CD8-positive, alpha-beta memory T cell (primary cell): ENCODE measurements at places on chromosomes 11 and 22.
A peak's percentile ranks its signal among the peaks of the same experiment; 100 is the strongest.

GRCh38 chr11:34356913-34357700 lies 703 bp downstream of the ABTB2 start:
- DNase-seq = peak; percentile 35

DNA sequence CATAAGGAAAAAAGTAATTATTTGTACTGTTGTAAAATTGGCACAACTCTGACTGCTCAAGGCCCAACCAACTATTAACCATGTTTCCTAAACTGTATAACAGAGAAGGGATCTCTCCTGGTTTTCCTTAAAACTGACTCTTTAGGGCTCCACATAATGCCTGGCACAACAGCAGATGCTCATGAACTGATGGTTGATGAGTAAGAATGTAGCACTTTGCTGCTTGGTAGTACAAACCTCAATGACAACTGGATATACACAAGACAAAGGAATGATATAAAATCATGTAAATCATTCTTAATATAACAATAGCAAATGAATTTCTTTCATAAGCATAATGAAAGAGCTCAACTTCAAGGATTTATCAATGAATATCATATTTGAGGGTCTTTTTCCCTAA lies 11.7 kb downstream of the MSANTD2 start:
- no peak for DNase-seq

- no peak for DNase-seq
Measured at GRCh38 chr11:7524462-7525235, 10.8 kb downstream of the PPFIBP2 start.

GRCh38 chr11:112961146-112961668 lies at the start of gene NCAM1:
Gene NCAM1 (plus strand): TSS chr11:112961420.
- peak; percentile 5 for DNase-seq

DNA sequence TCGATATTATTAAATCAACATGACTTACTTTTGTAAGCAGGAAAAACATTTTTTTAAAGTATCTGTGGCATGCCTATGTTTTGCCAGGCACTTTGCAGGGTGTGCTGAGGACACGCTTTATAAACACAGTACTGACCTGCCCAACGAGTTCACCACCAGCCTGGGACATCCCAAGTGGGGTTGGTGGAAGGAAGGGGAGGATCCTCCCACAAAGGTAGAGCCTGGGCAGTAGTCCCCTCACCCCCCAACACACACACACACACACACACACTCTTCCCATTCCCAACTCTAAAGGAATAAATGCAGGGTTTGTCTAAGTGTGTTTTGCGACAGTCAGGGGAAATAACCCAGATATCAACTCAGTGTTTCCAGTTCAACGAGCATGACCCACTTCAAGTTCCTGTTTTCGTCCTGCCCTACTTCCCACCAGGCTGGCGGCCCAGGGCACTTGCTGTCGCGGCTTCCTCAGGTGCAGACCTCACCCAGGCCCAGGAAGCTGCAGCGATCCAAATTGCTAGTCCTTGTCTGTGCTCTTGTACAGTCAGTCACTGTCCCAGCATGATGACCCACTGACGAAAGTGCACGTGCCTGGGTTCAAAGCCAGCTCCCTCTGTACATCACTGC lies 3.1 kb downstream of the CERK start:
- DNase-seq = peak; percentile 52

DNA sequence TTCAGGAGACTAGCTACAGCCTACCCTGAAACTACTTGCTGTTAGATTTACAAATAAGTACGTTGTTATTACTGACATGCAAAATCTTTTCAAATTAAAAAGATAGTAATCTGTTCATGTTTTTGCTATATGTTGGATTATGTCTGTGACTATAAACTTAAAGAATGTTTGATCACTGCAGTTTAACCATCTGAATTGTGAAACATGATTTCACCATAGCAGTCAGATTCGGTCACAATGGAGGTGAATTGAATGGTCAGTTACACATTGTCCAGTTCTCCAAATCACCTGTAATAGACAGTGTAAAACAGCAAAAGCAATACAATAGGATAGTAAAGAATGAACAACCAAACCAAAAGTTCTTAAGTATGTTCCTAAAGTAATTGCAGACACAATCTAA lies 43.3 kb downstream of the CCDC83 start:
- DNase-seq = no peak

GRCh38 chr22:27973846-27974245 lies 54.8 kb upstream of the PITPNB start:
- DNase-seq = no peak

- DNase-seq = peak; percentile 28
Measured at GRCh38 chr22:24424001-24424900, 3.1 kb upstream of the ADORA2A start.

DNA sequence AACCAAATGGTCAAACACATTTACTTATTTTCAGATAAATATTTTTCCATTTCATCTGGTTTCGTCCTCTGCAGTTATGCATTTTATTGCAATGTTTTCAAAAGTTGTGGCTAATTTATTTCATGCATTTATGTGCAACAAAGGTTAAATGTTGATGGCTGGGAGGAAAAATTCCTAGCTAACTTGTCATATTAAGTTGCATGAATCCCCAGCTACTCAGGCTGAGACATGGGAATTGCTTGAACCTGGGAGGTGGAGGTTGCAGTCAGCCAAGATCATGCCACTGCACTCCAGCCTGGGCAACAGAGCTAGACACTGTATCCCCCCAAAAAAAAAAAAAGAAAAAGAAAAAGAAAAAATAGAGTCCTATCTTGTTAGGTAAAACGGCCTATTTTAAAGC lies 1862.4 kb upstream of the RAG2 start:
- no peak for DNase-seq

DNA sequence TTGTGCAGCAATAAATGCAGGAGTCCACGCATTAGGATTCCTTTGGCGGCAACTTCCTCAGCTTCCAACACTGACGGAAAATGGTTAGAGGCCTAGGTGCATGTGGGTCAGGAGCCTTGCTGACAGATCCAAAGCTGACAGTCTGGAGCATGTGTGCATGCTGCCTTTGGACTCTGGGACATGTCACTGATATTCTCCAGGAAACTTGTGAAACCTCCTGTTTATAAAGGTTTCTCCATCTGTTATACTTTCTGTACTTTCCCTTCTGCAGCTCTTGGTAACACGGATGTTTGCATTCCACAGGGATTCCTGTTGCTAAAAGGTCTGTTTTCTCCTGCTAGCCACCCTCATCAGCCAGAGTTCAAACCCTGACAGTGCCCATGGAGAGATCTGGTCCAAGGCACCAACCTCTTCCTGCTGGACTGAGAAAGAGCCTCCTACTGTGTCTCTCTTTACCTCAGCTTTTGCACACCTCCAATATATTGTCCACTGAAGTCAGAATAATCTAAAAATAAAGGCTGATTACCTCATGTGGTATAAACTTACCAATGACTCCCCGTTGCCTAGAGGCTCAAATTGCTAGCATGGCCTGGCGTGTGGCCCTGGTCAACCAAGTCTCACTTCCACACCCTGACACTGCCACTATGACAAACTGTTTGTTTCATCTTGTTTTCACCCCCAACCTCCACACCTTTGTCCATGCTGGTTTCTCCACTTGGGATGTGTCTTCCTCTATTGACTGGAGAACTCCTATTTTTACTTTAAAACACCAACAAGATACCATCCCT lies 31.1 kb upstream of the LYVE1 start:
- no peak for DNase-seq

DNA sequence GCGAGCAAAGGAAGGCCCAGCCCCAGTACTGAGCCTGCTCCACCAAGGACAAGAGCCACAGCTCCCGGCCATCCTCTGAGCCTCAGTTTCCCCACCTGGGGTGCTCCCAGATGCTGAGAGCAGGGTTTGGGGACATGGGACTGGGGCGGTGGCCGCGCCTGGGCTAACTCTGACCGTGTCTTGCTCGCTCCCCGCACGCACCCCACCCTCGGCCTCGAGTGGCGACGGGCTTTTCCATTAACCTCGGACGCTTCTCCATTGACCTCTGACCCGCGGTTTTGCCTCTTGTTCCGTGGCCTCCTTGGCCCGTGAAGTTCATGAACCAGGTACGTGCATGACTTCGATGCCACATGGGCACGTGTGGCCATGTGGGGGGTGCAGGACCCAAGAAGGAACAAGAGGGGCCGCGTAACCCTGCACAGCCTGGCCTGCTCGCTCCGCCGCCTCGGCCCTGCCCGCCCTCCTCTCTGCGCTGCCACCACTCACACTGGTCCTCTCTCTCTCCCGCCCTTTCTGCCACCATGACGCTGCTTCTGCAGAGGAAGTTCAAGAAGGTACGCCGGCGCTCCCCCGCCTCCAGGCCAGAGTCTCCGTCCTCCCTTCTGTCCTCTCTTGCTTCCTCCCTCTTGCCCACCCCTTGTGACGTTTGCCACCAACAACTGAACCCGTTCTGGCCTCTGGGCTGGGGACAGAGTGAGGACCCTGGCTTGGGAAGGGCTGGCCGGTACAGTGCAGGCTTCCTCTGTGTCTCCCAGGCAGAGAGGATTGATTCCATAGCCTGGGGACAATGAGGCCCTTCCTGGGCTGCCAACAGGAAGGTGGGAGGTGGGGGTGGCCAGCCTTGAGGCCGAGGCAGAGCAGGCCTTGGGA lies 6.9 kb downstream of the TNNT3 start:
- no peak for DNase-seq

DNA sequence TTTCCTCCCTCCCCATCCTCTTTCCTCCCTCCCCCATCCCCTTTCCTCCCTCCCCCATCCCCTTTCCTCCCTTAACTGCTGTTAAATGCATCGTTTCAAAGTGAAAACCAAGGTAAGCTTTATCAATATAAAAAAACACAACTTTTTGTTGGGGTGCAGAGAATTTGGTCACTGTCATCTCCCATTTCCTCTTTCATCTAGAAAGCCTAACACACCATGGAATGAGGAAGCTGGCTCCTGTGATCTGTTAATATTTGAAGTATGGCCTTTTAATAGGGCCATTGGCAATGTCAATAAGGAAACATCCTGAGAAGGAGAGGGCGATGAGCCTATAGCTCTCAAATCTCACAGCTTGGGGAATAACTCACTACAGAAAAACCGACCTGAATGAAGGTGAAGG lies 7.0 kb downstream of the EXPH5 start:
- DNase-seq = no peak

DNA sequence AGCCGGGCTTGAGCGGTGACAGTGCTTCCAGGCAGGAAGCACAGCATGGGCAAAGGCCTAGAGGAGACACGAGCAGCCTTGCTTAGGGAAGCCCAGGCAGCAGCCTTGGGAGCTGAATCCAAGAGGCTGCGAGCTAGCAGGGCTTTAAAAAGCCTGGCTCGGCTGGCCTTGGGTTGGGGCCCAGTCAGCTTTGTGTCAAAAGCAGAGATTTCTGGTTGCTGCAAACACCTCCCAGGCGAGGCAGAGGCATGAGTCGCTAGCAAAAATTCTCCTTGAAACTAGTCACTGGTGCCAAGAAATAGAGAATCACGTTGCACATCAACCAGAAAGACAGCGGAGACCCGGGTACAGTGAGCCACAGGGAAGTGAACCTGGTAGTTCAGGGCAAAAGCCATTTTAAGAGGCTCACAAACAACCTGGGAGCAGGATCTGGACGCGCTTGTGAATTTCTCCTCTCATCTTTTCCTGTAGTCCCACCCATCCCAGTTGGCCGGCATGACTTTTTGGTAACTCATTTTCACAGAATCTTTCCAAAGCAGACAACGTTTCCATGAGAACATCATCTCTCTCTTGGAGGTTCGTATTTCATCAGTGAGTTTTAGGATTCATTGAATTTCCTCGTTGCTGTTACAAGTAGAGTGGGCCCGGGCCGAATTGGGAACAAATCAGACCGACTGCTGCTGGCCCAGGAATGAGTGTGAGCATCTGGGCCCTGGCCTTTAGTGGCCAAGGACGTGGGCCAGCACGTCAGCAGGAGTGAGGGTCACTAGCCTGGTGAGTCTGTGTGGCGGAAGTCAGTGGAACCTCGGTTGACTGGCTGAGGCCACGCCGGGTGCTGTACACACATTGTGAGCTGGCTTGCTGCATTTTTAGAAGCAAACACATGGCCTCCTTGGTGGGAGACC lies 16.4 kb upstream of the FGF4 start:
- no peak for DNase-seq

DNA sequence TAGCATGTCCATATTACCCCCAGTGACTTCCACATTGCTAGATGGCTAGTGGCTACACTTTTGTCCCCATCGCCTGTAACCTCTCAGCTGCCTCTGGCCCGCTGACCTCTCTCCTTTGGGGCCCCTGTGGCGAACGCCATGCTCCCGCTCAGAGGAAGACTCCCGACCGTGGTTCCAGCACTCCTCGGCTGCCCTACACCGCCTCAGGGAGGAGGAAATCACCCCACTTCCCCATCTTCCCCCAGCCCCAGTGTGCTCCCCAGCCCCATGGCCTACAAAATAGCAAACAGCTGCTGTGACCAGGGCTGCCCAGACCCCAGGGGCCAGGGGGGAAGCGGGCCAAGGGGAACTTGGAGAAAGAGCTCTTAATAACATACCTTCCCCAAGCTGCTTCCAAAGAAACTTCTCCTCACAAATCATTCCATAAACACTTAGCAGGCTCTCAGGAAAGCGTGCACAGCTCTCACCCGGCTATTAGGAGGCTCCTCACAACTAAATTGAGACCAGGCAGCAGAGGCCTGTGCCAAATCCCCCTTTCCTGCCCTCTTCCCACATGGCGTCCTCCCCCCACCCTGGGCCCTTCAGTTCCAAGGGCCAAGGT lies 63.5 kb upstream of the WNT11 start:
- DNase-seq = no peak

- no peak for DNase-seq
Measured at GRCh38 chr22:50568626-50569025, 5.9 kb upstream of the SYCE3 start.

GRCh38 chr11:132639403-132639802 lies 892.9 kb downstream of the OPCML start:
- no peak for DNase-seq
